ENCODE measurements at places on chromosomes 5 and 9.

DNA sequence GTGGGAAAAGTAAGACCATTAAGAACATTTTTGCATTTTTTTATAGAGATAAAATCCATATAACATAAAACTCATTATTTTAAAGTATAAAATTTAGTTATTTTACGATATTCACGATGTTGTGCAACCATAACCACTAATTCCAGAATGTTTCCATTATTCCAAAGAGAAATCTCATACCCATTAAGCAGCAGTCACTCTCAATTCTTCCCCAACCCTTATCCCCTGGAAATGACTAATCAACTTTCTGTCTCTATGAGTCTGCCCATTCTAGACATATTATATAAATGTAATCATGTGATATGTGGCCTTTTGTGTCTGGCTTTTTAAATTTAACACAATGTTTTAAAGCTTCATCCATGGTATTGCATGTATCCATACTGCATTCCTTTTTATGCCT is 115.6 kb upstream of the ADAMTSL1 start:
- no peak for DNase-seq

DNA sequence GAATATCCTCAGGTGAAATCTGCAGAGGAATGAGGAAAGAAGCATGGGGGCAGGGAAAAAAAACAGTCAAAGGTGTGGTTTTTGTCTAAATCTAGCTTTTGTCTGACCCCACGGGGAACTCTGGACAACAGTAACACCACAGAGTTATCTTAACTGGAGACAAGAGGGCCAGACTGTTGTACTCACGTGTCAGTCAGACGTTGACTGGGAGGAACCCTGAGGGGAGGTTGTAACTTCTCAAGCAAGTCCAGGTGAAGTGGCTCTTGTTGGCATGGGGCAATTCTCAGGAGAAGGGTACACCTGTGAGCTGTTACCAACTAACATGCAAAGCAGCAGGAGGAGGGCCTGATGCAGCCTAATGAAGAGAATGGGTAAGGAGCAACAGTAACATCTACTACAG is 44.1 kb upstream of the SHISAL2B start:
- no peak for DNase-seq

GRCh38 chr5:178530526-178530925 is 59.7 kb downstream of the COL23A1 start:
- DNase-seq, result no peak

DNA sequence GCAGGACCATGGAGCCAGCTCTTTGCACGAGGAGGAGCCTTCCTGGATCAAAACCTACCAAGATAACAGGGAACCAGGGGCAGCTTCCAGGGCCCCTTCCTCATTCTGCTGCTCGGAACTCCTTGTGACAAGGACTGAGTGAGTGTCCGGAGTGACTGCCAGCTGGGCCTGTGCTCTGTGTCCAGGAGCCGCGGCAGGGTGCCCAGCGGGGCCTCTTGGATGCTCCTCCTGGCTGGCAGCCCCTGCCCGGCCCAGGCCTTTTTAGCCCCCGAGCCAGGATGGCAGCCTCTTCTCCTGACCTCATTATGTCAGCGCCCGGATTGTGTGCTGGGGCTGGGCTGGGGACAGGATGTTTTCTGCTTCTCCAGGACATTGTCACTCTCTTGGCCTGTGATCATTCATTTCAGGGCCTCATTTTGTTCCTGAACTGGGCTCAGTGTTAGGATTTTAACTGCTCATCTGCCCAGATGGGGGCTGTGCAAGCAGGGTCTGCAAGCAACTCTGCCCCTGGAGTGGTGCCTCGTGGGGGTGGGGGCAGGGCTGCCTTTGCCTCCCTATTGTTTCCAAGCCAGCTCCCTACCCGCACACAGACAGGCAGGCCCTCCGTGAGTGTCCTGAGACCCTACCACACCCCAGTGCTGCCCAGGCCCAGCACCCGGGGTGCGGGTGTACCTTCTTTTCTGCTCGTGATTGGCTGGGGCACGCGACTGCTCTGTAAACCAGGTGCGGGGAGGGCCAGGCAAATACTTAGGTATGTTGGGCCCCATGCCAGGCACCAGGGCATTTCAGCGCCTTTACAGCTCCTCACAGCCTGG is 161.6 kb downstream of the COL23A1 start:
- DNase-seq, result no peak

DNA sequence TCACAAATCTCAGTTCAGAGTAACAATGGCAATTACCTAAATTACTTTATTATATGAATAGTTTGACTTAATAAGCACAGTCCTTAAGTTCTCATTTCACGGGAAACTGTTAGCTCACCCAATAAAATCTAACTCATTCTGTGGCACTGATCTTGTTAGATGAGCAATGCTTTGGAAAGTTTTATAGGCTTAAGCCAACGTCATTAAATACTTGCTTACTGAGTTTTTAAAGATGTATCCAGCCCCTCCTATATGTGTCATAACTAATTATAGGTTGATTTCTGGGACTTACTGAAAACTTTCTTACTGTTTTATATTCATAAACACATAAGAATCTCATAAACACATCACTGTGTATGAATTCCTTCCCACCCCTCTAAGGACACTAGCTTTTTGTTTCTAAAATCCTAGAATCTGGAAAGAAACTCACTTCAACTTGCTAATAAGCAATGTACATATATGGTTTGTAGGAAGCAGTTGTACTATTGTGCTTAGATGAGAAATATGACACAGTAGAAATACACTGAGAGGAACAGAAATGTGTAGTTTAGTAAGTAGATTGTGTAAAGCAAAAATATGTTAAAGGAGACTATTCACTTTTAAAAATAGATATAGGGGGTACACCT is 14.1 kb upstream of the MARCOL start:
- no peak for DNase-seq

DNA sequence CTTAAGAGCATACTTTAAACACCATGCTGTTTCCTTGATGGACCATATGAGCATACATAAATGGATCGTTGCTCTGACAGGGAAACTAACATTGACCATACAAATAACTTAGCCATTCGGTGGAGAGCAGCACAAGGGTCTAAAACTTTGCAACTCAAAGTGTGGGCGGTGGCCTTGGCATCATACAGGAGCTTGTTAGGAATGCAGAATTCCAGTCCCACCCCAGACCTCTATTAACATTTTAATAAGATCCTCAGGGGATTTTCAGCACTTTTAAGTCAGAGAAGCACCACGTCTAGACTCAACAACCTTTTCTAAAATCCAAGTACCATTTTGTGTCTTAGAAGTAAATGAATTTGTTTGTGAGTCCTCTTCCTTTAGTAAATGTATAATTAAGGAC is 260.9 kb downstream of the EBF1 start:
- DNase-seq, result no peak

GRCh38 chr5:16597946-16598694 is 18.7 kb downstream of the RETREG1 start:
- no peak for DNase-seq

DNA sequence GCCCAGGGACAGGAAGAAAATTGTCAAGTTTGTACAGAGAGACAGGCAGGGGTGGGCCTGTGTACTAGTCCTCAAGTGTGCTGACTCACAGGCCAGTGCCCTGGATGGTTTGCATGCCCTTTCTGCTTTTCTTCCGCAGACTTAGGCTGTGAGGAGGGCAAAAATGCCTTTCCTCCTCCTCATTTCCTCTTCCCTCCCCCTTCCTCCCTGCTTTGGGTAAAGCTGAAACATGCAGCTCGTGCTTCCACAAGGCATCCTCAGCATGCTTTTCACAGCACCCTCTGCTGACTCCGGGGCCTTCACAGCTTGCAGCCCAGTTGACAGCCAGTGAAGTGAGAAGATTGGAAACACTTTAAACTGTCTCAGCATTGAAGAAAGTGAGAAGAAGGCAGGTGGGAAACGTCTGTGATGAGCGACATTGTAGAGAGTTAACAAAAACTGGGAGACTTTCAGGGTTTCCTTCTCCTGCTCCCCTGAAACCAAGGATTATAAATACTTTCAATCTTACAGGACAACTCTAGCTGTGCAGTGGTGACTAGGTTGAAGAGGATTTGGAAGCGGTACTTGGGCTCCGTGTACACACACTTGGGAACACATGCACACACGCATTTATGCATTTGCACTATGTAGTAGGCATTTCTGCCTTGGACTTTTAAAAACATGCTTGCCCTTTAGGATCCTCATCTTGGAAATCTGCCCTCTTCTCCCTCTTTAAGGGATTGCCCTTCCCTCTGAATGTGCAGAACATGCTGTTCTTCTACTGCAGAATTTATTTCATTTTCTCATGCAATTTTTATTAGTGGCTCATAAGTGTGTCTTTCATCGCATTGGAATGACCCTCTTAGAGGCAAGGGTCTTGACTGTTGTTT is 138.8 kb downstream of the GRIA1 start:
- no peak for DNase-seq

- peak; percentile 30 for DNase-seq
Measured at GRCh38 chr9:113590991-113591898, 127.7 kb downstream of the RGS3 start.

- no peak for DNase-seq
Measured at GRCh38 chr5:82362636-82363035, 84.5 kb upstream of the RPS23 start.

GRCh38 chr9:93189369-93190132 is 5.6 kb downstream of the WNK2 start:
- DNase-seq, result no peak

GRCh38 chr5:52015760-52016159 is 632.5 kb downstream of the ISL1 start:
- no peak for DNase-seq

DNA sequence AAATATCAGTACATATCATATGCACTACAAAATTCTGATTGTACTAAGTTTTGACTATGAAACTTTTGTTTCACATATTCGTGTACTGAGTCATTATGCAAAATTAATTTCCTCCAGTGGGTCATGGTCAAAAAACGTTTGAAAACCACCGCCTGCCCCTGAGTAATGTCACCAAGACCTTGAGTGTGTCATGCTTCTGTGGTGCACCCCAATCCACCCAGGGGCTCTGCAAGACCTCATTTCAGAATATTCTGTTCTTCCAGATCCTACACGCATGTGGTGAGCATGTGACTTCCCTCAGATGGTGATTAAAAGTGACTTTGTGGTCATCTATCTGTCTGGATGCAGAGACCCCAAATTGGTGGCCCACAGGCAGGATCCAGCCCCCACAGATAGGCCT is 31.0 kb downstream of the ABLIM3 start:
- no peak for DNase-seq

- DNase-seq, result no peak
Measured at GRCh38 chr5:80479713-80480112, 8.2 kb upstream of the FAM151B start.

- DNase-seq, result no peak
Measured at GRCh38 chr9:77909306-77909705, 122.3 kb downstream of the GNAQ start.

DNA sequence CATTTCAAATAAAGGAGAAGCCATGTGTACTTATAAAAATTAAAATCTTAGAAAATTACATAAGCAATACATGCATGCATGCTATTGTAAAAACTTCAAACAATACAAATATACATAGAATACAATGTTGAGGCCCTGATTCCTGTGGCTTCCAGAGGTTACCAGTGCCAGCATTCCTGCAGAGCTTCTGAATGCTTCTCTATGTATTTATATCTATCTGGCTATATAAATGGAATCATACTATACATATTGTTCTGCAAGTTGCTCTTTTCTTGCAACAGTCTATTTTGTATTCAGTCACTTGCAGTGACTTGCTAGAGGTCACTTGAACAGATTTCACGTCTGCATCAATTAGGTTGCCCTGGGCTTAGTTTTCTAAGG is 3.2 kb upstream of the IL12B start:
- no peak for DNase-seq

DNA sequence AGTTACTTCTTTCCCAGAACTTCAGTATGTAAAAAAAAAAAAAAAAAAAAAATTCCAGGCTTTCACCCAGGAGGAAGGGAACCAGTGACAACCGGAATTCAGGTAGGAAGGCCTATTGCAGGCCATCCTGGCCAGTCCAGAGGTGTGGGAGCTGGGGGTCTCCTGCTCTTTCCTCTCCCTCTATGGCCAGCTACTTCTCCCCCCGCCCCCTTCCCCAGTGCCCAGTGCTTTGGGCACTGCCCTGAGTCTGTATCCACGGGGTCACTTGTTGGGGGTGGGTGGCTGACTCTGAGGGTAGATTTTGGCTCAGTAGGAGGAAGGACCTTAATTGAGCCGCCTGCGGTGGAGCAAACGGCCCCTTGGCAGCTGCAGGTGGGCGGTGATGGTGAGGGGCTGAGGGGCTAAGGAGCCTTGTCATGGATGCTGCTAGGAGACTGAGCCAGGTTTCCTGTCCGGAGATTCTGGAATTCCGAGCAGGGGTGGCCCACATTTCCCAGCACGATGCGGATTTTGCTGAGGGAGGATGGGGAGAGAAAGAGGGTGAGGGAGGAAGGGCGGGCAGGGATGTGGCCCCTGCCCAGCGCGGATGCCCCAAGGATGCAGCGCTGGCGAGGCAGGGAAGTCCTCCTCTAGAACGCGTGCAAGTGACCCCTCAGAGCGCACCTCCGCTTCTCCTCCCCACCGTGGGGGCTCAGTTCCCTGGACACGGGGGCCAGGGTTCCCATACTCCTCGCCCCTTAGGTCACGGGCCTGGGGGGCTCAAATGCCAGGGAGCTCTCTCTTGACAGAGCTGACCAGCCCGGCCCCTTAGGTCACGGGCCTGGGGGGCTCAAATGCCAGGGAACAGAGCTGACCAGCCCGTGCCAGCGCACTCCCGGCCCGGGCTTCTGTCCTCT is 1.2 kb upstream of the PHF2 start:
- DNase-seq, result no peak

DNA sequence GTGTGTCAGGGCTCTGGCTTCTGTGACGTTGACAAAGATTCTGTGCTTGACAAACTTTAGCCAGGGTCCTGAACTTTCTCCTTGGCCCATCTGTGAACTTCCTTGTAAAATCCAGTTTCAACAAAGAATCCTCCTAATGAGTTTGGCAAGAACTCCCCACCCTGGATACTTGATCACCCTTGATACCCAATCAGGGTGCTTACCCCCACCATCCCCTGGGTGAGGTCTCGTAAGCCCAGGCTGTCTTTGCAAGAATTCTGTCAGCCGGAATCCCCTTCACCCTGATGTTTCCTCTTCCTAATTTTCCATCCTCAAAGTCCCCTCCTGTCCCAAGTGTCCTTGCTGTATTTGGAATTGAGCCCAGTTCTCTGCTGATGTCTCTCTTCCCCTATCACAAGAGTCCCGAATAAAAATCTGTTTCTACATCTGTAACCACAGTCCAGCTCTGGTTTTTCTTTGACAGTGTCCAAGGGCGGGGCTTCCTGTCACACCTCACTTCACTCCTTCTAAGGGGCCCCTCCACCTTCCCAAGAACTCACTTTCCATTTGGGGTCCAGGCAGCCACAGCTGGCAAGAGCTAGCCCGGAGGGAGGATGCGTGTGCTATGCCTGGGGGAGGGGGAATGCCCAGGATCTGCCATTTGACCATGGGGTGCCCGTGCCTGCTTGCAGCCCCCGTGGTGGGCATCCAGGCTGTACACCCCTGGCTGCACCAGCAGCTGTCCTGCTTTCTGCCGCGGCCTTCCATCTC is 2.7 kb upstream of the CARD19 start:
- no peak for DNase-seq

GRCh38 chr5:135660826-135661575 is 82.2 kb upstream of the CXCL14 start:
- DNase-seq, result no peak

Data from NCI-H2029 treated with DMSO at 0.1 percent for 48 hours (cell line).